Tracheal epithelial cell (primary cell): ENCODE measurements at places on chromosomes 7 and 10. TPM values are rescaled to one million over a fixed set of nuclear protein-coding genes. Genes with fewer than 3 reads are reported as not detected.

OR2A1 gene
- total RNA-seq, result not detected in 2 replicates

ANXA8 gene
- total RNA-seq, result 268 and 382 TPM in 2 replicates

CYTH3 gene
- total RNA-seq, result 13.6 and 28.0 TPM in 2 replicates

CYREN gene
- total RNA-seq, result 50.1 and 55.0 TPM in 2 replicates

GAD2 gene
- not detected in 2 replicates for total RNA-seq
